Chondrocyte (in vitro differentiated cells): ENCODE measurements at places on chromosomes 6 and 20. TPM values are rescaled to one million over a fixed set of nuclear protein-coding genes. Genes with fewer than 3 reads are reported as not detected.
A peak's percentile ranks its signal among the peaks of the same experiment; 100 is the strongest.

The TMEM217 gene
- total RNA-seq = 1.8 to 4.5 TPM (median 4.0 TPM) in 3 replicates

The MCCD1 gene
- not detected in 3 replicates for total RNA-seq

The TRIM10 gene
- not detected in 3 replicates for total RNA-seq

The SIRPA gene
- 16.2 to 25.6 TPM (median 24.9 TPM) in 3 replicates for total RNA-seq

The ZFP57 gene
- total RNA-seq = not detected in 3 replicates

The PM20D2 gene
- 6.2 to 9.8 TPM (median 6.3 TPM) in 3 replicates for total RNA-seq

The TFAP2D gene
- not detected in 3 replicates for total RNA-seq

The ID4 gene
- 79.9 to 139 TPM (median 136 TPM) in 3 replicates for total RNA-seq

GRCh38 chr20:51043811-51044210 is 20.9 kb upstream of the KCNG1 start:
- no peak for DNase-seq

DNA sequence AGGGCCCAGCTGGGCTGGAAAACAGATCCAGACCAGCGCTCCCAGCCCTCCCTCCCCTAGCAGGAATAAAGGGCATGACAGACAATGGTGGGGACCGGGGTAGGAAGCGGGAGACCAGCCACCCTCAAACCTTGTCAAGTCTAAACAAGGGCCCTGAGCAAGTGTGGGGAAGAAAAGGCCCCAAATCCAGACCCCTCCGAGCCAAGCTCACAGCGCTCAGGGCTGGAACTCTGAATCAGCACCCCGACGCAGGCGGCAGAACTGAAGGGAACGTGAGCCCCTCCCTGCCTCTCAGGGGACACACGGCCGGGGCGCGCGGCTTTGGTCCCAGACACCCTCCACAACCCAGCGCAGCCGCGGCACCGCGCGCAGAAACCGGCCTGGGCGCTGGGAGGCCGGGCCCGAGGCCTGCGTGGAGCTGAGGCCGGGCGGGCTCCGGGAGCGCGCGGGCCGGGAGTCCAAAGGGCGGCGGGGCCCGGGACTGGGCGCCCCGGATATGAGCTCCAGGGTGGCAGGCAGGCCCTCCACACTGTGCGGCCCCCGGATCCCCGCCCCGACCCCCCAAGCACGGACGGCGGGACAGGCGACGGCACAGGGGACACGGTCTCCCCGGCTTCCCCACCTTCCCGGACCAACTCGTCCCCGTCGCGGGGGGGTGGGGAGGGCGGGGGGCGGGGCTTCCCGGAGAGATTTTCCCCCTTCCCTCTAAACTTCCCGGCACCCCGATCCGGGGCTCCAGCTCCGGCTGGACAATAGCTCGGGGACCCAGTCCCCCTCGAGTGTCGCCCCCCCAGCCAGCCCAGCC is 641 bp downstream of the TEAD3 start:
- peak; percentile 67 for DNase-seq

- DNase-seq = no peak
These were observed 48.8 kb upstream of the TSHZ2 start for GRCh38 chr20:52923123-52923937.

- no peak for DNase-seq
These were observed 4.1 kb upstream of the TFAP2C start for GRCh38 chr20:56624786-56625681.

- no peak for DNase-seq
These were observed 185.1 kb downstream of the CLIC5 start for GRCh38 chr6:45830441-45831139.

- DNase-seq = no peak
These were observed 144.4 kb upstream of the AKIRIN2 start for GRCh38 chr6:87846434-87846833.

DNA sequence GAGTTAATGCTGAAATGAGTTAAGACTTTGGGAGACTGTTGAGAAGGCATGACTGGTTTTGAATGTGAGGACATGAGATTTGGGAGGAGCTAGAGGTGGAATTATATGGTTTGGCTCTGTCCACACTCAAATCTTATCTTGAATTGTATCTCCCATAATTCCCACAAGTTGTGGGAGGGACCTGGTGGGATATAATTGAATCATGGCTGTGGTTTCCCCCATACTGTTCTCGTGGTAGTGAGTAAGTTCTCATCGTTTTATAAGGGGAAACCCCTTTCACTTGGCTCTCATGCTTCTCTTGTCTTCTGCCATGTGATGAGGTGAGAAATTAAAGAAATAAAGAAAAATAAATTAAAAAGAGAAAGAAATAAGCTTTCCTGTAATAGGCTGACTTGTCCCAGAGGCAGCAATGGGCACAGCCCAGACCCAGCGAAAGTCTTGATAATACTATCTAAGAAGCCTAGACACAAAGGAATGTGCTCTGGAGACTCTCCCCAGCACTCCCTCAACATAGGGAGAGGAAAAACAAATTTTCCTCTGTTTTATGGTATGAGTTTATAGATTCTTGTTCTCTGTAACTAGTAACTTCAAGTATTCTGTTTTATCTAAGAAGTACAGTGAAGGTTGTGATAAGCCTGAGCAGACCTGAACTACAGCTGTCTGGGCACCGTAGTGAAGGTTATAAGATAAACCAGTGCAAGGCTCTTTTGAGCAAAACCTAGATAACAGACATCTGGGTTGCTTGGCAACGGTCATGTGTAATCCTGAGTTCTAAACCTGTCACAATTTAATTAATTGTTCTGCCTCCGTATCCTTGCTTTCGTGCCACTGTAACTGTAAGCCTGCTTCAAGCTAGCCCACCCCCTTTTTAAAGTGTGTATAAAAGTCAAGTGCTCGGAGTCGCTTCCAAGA is 88.9 kb upstream of the ECI2 start:
- no peak for DNase-seq

DNA sequence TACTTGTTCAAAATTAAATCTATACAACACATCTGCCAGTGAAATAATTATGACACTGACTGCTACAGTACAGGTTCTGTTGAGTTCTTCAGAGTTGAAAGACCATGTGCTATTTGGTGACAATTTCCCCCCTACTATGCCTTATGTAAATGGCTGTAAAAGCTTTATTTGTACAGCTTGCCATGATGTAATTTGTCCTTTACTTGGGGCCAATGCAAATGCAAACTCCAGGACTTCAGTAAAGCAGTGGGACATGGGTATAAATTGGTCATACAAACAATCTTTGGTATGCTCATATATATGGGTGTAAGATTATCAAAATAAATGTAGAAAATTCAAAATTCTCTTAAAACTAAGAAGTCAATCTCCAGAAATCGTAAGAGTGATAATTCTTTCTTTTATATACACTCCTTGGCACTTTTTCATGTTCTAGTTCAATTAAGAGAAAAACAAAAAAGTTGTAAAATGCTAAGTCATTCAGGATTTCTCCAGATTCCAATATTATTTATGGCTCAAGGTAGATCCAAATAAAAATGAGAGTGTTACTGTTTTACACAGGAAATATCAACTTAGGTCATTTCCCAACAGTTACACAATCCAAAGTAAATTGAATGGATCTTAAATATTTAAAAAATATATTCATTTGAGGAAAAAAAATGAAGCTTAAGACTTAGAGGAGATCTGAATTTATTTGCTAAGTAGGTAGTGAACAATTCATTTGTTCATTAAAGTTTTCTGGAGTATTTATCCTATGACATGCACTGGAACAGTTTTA is 1310.5 kb upstream of the CITED2 start:
- no peak for DNase-seq

DNA sequence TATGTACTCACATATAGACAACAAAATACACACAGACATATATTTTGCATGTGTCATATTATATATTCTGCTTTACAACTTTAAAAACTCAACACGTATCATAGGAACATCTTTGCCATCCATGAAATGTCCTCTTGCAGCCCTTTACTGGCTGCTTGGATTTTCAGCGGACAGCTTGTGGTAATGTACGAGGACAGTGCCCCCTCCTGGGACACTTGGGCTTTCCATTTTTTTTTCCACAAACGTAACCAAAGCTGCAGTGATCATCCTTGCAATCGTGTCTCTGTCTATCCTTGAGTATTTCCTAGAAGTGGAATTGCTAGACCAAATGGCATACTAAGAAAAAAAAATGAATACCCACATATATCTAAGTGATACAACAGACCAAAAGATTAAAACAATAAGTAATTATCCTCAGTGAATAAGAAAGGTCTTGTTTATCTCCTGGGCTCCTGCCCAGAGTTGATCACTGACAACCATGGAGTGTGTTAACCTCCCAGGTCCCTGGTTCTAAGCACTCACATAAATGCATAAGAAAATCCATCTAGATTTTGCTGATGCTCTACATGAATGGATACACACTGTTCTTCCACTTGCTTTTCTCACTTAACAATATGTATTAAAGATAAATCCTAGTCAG is 18.1 kb downstream of the BPI start:
- no peak for DNase-seq

DNA sequence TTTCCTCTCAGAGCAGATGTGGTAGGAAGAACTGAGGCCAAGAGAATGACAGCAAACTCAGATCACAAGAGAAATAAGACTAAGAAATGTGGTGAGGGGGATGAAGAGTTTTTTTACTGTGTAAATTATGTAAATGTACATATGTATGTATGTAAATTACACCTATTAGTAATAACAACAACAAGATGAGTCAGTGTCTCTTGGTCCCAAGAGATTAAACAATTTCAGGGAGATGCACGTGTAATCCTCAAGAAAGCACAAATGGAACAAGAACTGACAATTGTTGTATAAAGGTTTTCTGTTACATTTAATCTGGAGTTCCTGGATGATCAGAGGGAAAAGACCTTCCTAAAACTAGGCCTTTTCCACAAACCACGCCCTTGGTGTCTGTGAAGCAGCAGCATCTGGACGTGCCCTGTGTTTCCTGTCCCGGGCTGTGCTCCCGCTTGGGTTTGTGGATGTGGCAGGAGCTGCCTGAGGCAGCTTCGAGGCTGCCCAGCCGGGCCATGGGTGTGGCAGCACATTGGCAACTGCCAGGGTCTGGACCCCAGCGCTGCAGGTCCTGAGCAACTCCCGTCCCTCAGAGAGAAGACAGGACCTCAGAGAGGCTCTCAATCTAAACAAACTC is 994 bp downstream of the CLDN20 start:
- DNase-seq = no peak

DNA sequence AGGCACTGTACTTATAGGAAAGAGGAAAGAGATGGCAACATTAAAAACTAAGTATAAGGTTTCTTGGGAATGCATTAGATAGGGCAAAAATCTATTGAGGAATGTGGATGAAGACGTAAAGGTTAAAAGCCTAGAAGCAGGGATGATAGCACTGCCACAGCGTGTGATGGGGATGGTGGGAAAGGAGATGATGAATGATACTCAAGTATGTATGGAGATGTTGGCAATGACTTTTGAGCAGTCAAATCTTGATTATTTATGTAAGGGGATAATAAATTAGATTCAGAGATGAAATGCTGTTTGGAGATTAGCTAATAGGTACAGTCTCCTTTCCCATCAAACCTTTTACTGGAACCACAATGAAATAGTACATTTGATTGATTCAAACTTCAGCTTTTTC is 432.8 kb downstream of the GRIK2 start:
- DNase-seq = no peak

GRCh38 chr6:160487116-160487515 is 138.9 kb downstream of the SLC22A3 start:
- no peak for DNase-seq

GRCh38 chr20:43331906-43332305 is 125.8 kb upstream of the SRSF6 start:
- DNase-seq = no peak

DNA sequence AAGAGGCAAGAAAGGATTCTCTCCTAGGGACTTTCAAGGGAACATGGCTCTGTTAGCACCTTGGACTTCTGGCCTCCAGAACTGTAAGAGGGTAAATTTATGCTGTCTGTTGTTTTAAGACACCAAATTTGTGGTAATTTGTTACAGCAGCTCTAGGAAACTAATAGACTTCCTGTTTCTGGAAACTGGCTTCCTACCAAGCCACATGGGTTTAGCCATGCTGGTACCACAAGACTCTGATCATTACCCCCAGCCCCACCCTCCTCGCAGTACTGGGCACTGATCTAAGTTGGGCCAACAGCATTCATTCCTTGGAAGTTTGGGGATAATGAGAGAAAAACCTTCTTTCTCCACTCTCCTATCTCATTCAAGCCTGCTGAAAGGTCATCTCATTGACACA is 109.5 kb upstream of the SMLR1 start:
- no peak for DNase-seq

GRCh38 chr20:41261790-41262717 is 55.5 kb downstream of the ZHX3 start:
- no peak for DNase-seq

DNA sequence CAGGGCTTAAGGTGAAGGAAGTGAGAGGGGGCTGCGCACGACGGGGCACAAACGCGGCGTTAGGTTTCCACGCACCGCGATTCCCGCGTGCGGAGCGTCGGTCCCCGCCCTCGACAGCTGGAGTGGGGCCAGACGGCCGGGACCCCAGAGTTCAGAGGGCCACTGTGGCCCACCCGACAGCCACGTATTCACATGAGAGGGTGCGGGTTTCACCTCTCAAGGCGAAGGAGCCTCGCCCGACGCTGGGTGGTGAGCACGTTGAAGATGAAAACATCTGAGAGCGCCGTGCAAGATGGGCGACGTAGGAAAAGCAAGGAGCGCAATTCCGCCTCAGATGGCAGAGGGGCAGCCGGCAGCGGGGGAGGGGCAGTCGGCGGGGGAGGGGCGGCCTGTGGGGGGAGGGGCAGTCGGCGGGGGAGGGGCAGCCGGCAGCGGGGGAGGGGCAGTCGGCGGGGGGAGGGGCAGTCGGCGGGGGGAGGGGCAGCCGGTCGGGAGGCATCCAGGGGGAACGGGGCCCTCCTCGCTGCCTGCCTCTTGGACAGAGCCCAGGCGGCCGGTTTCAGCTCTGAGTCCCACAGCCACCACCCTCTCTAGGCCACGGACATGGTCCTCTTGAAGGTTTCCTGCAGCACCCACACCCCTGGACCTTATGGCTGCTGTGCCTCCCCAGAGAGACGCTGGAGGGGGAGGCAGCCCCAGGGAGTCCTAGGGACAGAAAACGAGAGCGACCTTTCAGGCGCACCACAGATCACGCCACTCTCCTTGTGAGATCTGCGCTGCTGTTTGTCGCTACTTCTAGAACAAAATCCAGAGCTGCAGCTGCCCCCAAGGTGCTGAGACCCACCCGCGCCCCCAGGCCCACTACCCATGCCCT is 113.7 kb downstream of the DLL1 start:
- DNase-seq = no peak

GRCh38 chr20:45114465-45115385 is at the start of gene WFDC5:
TSS of gene WFDC5 (minus strand) at chr20:45115174. CDS start at chr20:45115083, 91 bp downstream.
- no peak for DNase-seq

- no peak for DNase-seq
These were observed 55.3 kb upstream of the DDR1 start for GRCh38 chr6:30829033-30829432.

- no peak for DNase-seq
These were observed 3.4 kb downstream of the BMP7 start for GRCh38 chr20:57262784-57263609.

- DNase-seq = no peak
These were observed 124.9 kb upstream of the TMEM170B start for GRCh38 chr6:11412616-11413015.
